ENCODE measurements at places on chromosomes 4 and X.

DNA sequence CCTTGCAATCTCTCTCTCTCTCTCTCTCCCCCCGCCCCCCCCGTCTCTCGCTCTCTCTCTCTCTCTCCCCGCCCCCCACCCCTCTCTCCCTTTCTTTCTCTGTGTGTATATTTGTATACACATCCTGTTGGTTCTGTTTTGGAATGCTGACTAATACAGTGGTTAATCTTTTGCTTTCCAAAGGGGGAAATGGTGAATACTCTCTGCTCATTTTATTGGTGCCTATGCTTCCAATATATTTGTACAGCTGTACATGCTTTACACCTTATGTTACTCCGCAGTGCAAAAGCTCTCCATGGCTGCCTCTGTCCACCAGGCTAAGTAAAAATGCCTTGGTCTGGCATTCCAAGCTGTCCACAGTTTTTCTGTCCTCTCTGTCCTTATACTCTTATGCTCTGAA is 158.8 kb downstream of the RBMX2 start:
- no peak overlapping the region for H3K4me3 ChIP-seq
- H3K27ac ChIP-seq = no peak overlapping the region
- no peaks in the 10 kb centered on the region for H3K36me3 ChIP-seq
- H3K27me3 ChIP-seq = no peaks in the 10 kb centered on the region
- no peak for DNase-seq

DNA sequence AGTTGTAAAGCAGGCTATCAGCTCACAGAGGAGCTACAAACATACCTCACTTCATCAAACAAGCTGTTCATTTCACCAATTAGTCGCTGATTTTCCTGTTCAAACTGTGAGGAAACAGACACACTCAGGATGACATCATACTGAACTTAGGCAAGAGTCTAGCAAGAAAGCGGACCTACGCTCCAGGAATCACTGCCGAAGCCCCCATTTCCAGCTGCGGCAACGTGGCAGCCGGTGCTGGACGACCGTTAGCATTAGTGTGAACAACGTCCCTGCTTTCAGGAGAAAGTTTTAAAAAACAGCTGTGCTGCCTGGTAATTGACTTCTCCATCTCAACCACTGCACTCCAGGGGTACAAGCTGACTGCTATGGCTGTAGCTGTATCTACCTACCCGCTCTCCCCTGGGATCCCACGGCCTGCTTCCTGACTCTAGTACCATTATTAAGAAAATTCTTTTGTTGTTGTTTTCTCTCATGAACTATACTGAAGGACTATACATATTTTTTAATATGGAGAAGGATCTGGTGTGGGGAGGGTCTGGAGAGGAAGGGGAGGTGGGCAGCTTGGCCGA is 38.3 kb downstream of the NSG1 start:
- H3K27ac ChIP-seq = no peak overlapping the region
- peak; percentile 56 for DNase-seq
- no peaks in the 10 kb centered on the region for H3K4me1 ChIP-seq
- H3K27me3 ChIP-seq = no peaks in the 10 kb centered on the region
- H3K4me3 ChIP-seq = no peak overlapping the region
- no peaks in the 10 kb centered on the region for H3K36me3 ChIP-seq

GRCh38 chr4:69322055-69322454 is 41.8 kb downstream of the UGT2B28 start:
- no peak for DNase-seq
- H3K4me1 ChIP-seq = no peaks in the 10 kb centered on the region
- H3K36me3 ChIP-seq = no peaks in the 10 kb centered on the region
- no peak overlapping the region for H3K27ac ChIP-seq

GRCh38 chr4:77996076-77996475 is 61.0 kb upstream of the FRAS1 start:
- DNase-seq = no peak
- H3K27ac ChIP-seq = no peak overlapping the region
- no peaks in the 10 kb centered on the region for H3K27me3 ChIP-seq
- no peaks in the 10 kb centered on the region for H3K4me1 ChIP-seq
- H3K4me3 ChIP-seq = no peak overlapping the region
- H3K36me3 ChIP-seq = no peaks in the 10 kb centered on the region

DNA sequence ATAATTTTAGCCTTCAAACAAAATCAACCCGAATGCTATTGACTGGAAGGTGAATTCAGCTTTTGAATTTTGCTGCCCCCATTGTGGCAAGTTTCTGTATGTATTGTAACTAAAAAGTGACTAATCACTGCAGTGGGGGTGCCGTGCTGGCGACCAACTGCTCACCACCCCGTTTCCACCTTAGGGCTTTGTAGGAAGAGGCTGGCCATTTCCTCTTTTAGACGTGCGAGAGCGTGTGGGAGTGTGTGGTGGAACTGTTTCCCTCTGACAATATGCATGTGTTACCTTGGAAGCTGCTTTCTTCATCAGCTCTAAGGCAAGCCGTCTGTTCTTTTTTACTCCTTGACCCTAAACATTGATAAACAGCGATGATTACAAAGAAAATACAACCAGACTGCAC is 78.8 kb downstream of the SEL1L3 start:
- no peak overlapping the region for H3K27ac ChIP-seq
- H3K4me3 ChIP-seq = no peak overlapping the region
- no peaks in the 10 kb centered on the region for H3K27me3 ChIP-seq
- no peaks in the 10 kb centered on the region for H3K4me1 ChIP-seq
- DNase-seq = no peak
- H3K36me3 ChIP-seq = no peaks in the 10 kb centered on the region

DNA sequence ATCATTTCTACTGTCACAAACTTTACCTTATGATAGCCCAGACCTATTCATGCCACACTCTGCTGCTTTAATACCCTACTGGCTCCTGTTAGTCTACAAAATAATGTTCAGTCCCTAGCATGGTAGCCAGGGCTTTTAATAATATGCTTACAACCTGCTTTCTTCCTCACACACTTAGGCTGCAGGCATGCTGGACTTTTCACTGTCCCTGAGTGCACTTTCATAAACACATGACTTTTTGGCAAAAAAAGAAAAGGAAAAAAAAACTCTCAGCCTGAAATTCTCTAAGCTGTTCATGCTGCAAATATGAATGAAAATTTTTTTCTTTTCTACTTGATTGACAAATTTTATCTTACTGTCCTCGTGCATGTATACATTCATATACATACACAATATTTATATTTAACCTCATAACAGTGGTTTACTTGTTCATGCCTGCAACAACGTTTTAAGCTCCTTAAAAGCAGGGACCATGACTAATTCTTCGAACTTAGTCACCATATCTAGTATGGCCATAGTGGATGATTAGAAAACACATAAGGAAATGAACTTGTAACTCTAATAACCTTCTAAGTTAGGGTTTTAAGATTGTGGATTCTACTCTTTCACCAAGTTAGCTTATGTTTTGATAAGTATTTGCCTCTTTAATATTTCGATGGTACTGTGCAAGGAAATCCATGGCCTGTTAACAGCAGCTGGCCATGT is 229.5 kb downstream of the SPCS3 start:
- no peak for DNase-seq
- H3K36me3 ChIP-seq = no peaks in the 10 kb centered on the region
- H3K4me3 ChIP-seq = no peak overlapping the region
- H3K27ac ChIP-seq = no peak overlapping the region
- no peaks in the 10 kb centered on the region for H3K27me3 ChIP-seq

- no peak for DNase-seq
- H3K27ac ChIP-seq = no peak overlapping the region
- no peaks in the 10 kb centered on the region for H3K36me3 ChIP-seq
- no peak overlapping the region for H3K4me3 ChIP-seq
- no peaks in the 10 kb centered on the region for H3K4me1 ChIP-seq
- no peaks in the 10 kb centered on the region for H3K27me3 ChIP-seq
Observed at GRCh38 chrX:108642273-108642628, 94.1 kb downstream of the IRS4 start.

DNA sequence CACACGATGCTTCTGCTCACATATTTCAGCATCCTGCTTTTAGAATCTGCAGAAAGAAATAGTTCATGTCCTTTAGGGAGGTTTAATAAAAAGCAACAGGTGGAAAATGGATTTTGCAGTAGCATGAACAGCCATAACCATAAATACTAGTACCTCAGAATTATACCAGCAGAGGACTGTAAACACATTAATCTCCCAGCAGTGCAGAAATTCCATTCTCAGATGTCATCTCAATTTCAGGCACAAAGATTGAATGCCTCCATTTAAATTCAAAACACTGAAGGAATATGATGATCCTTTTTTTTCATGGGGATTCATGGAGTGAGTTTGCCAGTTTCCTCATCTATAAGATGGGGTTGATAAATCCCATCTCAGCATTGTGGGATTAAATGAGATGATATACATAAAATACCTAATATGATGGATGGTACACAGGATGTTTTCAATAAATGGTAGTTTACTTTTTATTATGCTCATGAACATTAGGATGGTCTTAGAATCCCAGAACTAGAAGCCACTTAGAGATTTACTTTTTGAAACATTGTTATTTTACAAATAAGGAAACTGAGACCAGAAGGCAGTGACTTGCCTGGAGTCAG is 566 bp upstream of the LIMCH1 start:
- H3K4me1 ChIP-seq = peaks cover 16% of the 10 kb centered on the region
- H3K27me3 ChIP-seq = no peaks in the 10 kb centered on the region

GRCh38 chr4:158016511-158016910 is 156.3 kb downstream of the GASK1B start:
- DNase-seq = no peak
- H3K36me3 ChIP-seq = no peaks in the 10 kb centered on the region
- no peak overlapping the region for H3K4me3 ChIP-seq
- H3K4me1 ChIP-seq = peaks cover 22% of the 10 kb centered on the region
- H3K27ac ChIP-seq = no peak overlapping the region

- no peak for DNase-seq
- no peaks in the 10 kb centered on the region for H3K27me3 ChIP-seq
- no peak overlapping the region for H3K27ac ChIP-seq
- no peaks in the 10 kb centered on the region for H3K4me1 ChIP-seq
Observed at GRCh38 chr4:55439023-55439422, 43.3 kb downstream of the TMEM165 start.

DNA sequence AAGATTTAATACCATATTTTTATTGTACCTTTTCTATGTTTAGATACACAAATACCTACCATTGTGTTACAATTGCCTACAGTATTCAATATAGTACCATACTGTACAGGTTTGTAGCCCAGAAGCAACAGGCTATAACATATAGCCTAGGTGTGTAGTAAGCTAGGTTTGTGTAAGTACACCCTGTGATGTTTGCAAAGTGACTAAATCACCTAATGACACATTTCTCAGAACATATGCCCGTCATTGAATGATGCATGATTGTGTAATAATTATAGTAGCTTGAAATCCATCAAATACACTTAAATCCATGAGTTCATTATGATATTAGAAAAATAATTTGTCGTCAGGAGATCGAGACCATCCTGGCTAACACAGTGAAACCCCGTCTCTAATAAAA is 30.8 kb downstream of the GAB3 start:
- H3K4me3 ChIP-seq = no peak overlapping the region
- no peak overlapping the region for H3K27ac ChIP-seq
- no peaks in the 10 kb centered on the region for H3K4me1 ChIP-seq
- H3K36me3 ChIP-seq = no peaks in the 10 kb centered on the region

DNA sequence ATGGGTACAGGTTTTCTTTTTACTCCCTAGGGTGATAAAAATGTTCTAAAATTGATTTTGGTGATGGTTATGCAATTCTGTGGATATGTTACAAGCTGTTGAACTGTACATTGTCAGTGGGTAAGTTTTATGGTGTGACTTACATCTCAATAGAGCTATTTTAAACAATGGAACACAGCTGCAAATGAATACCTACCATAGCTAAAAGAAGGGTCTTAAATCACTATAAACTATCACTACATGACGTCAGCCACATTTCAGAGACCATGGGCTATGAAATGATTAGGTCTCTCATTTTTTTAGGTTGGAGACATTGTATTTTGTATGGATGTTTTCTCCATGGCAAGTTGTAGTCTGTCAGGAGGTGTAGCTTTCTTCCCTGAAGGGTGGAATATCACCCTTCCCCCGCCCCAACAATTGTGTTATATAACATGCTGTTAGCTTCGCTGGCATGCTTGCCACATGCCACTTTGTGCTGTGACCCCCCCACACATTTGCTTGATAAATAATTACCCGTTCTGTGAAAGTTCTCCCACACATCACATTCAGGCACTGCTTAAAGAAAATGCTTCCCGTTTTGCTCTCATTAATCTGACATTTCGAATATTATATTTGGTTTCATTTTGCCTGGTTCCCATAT is 159.7 kb downstream of the ARHGAP10 start:
- no peak overlapping the region for H3K4me3 ChIP-seq
- H3K27ac ChIP-seq = no peak overlapping the region
- no peak for DNase-seq
- H3K36me3 ChIP-seq = no peaks in the 10 kb centered on the region
- H3K4me1 ChIP-seq = no peaks in the 10 kb centered on the region

DNA sequence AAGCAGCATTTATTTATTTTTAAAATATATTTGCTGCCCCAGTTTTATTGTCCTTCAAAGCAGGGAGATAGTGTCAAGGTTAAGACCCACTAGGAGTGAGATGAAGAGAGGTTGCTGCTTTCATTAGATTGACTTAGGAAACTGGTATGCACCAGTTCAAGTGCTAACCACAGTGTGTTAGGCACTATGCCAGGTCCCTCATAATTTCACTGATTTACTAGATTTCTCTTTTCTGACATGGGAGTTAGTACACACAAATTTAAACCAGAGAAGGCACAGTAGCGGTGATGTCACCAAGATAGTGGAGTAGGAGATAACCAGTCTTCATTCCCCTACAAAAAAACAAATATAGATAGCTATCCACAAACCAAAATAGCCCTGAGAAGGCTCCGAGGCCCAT is 14.3 kb downstream of the RRAGB start:
- no peaks in the 10 kb centered on the region for H3K27me3 ChIP-seq
- no peak overlapping the region for H3K27ac ChIP-seq
- H3K4me3 ChIP-seq = no peak overlapping the region

DNA sequence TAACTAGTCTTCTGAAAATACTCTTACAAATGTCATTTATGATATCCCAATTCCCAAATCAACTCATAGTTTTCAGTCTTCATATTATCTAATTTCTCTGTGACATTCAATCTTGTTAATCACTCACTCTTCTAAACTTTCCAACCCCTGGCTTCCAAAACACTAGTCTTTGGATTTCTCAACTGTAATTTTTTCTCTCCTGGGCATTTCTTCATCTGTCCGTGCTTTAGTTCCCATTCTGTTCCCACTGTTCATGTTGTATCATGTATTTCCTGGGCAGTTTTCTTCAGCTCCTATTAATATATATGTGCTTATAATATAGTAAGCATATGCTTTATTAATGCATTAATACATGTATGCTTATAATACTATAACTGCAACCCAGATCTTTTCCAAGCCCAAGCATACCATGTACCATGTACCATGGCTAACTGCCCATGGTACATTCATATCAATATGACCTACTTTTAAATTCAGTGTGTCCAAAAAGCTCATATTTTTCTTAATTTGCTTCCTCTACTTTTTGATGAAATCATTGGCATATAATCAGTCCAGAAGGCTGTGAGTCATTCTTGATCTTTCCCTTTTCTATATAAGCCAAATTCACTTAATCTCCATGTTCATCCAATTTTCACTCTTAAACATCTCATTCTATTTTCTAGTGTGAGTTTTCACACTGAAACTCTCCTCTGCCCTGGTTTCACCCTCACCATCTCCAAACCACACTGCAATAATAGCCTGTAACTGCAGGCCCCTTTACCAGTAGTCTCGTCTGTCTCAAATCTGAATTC is 21.3 kb upstream of the GK2 start:
- H3K27me3 ChIP-seq = no peaks in the 10 kb centered on the region
- no peak overlapping the region for H3K4me3 ChIP-seq
